Fibroblast of pulmonary artery (primary cell): ENCODE measurements at places on chromosomes 6 and 20.

DNA sequence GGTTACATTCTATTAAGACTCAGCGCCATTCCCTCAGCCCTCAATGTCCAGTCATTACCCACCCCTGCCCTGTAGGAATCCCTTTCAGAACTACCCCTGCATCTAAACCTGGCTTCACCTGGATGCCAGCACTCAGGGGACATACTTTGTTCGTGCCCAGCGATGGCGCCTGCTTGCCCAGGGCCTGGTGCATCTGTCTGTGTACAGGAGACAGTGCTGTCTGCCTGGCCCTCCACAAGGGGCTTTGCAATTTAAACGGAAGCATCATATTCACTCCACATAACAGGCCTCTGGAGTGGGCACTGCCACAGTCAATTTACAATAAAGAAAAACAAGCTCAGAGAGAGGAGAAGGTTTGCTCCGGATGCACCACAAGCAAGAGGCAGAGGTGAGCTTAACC lies 4.6 kb downstream of the RSPO4 start:
- DNase-seq, result no peak

DNA sequence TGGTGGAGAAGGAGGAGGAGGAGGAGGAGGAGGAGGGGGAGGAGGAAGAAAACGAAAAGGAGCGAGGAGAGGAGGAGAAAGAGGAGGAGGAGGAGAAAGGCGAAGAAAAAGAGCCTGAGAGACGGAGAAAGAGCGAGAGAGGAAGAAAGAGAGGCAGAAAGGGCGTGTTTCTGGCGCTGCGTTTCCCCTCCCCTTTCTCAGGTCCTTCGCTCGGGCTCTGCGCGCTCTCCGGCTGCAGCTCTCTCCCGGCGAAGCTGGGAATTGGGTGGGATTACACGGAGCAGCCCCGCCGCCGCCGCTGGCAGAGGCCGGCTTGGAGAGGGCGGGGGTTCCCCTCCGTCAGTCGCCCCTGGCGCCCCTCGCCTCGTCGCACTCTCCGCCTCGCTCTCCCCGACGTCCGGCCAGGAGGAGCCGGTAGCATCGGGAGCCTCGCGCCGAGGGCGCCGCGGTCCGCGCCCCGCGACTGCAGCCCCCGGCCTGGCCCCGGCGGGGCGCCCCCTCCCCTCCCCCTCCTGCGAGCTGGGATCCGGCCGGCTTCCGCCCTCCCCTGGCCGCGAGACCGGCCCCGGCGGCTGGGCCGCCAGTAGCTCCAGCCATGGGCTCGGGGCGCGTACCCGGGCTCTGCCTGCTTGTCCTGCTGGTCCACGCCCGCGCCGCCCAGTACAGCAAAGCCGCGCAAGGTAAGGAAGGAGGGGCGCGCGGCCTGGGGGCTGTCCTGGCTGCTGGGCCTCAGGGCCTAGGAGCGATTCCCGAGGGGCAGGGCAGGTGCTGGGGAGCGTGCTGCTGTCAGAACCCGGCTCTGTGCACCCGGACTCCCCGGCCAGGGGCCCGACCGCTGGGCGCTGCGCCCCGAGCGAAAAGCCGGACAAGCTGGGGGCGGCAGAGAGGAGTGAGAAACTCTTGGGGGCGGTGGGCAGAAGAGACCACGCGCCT lies at the start of gene SCUBE3:
TSS of gene SCUBE3 (plus strand) at position 133 of the 933 bp plus-strand sequence. CDS start at position 596, 463 bp downstream.
- peak; percentile 36 for DNase-seq

- no peak for DNase-seq
These were observed 16.7 kb downstream of the UBE2V1 start for GRCh38 chr20:50096237-50096636.

DNA sequence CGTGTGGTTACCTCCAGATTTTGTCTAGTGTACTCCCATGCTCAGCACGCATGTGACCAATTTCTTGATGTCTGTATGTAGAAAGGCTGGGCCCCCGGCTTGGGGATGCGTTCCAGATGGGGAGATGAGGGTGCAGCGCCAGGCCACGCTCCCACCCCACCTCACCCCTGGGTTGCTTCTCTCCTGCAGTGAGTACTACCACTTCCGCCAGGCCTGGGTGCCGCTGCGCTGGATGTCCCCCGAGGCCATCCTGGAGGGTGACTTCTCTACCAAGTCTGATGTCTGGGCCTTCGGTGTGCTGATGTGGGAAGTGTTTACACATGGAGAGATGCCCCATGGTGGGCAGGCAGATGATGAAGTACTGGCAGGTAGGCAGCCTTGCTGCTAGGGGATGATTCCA lies 11.5 kb upstream of the SRF start:
- no peak for DNase-seq

DNA sequence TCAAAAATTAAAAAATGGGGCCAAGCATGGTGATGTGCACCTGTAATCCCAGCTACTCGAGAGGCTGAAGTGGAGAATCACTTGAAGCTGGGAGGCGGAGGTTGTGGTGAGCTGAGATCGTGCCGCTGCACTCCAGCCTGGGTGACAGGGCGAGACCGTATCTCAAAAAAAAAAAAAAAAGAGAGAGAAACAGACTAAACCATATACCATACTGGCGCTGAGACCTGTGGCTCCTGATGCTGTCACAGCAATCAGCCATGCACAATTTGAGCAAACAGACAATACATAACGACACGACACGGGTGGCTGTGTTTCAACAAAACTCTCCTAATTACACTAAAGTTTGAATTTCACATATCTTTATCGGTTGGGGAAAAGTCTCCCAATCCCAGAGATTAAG lies 14.9 kb upstream of the CBFA2T2 start:
- no peak for DNase-seq

DNA sequence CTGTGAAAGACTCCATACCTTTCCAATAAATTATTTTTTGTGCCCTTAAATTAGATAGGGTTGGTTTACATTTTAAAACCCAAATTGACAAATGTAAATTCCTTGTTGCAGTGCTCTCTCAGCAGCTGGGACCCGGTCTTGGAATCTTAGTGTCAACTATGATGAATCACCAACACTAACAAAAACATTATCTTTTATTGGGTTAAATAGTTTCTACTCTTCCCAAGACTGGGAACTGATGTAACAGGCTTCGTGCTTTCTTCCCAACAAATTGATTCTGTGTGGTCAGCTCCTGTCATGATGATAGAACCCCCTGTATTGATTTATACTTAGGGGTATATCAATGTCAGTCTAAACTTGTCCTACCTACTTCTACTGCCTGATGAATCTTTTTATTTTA lies 23.2 kb upstream of the AHI1 start:
- peak; percentile 11 for DNase-seq

- no peak for DNase-seq
These were observed 5.1 kb upstream of the TMEM181 start for GRCh38 chr6:158554611-158555361.

DNA sequence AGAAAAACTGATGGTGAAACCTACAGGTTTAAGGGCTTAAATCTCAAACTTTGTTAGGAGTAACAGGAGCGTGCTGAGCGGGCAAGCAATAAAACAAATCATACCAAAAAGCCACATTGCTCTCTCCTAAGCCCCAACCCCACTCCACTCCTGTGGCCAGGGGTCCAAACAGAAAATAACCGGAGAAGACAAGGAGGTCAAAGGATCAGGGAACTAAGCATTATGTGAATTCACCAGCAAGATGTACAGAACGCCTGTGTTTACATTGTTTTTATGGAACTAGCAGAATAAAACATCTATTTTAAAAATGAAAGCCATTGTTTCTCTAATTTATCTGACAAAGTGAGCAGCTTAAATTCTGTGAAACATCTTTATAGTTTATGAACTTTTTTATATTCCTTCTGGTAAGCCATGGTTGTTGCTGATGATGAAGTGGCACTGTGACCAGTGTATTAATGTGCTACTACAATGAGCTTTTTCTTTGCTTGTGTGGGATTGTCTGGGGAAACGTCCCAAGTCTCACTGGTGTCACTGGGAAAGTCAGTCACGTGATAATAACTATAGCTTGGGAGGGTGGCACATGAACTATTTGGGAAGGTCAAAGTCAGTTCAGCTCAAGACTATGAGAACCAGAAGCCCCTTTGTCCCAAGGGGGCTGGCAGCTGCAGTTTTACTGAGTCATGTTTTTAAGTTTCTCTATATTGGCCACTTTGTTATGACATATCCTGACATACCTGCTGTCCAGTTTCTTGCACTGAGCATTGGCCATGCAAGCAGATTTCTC lies 9.8 kb downstream of the FAM210B start:
- no peak for DNase-seq

DNA sequence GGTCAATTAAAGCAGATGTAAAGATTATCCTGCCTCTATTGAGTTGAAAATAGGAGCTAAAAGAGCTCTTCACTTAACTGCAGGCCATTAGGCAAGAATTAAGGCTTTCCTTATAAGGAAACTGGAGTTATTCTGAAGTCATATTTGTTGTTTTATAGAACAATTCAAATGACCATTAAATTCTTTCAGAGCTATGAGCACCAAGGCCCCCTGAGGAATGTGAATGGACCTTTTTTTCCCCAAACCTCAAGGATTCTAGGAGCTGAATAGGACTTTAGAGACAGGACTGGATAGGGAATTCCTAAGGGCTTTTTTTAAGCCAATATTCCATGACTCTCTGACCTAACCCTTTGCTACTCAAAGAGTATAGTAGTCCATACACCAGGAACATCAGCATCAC lies 565.7 kb upstream of the BTBD3 start:
- no peak for DNase-seq

- peak; percentile 11 for DNase-seq
These were observed 801 bp downstream of the FBXL4 start for GRCh38 chr6:98946879-98947410.

GRCh38 chr20:53517146-53517545 lies 76.5 kb downstream of the ZNF217 start:
- no peak for DNase-seq

GRCh38 chr6:10481101-10481500 lies 40.0 kb upstream of the GCNT2 start:
- DNase-seq, result no peak

- DNase-seq, result no peak
These were observed 71.5 kb upstream of the PLN start for GRCh38 chr6:118476551-118476950.

DNA sequence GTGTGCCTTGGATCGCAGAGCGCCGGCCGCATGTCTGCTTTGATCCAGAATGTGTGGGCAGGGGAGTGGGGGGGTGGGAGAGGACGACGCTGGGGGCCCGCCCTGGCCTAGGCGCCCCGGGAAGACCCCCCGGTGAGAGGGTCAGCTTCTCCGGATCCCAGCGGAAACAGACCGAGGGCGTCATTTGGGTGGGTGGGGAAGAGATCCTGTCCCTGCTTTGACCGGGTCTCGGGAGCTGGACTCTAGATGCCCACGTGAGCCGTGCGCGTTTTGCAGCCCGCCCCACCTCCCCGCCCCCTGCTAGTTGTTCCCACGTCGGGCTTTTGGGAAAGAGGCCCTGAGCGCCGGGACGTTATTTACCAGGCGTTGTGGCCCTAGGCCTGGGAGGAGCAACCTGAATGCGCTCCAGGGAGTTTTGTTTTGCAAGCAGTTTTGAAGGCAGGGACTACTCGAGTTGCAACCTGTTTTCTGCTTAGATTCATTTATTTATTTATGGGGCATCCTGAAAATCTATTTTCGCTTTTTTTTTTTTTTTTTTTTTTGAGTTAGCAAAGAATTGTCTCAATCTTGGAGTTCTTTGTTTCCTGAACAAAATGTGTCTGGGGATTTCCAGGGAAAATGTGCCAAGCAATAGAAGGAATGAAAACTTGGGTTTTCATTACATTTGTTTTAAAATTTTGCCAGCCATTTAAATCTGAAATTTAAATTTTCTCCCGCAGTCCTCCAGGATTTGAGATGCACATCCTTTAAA lies 1.6 kb downstream of the DSP start:
- peak; percentile 47 for DNase-seq

- no peak for DNase-seq
These were observed 229.8 kb downstream of the TAF4 start for GRCh38 chr20:61835791-61836350.

GRCh38 chr20:44532259-44532980 lies 10.6 kb upstream of the SERINC3 start:
- no peak for DNase-seq

GRCh38 chr6:142184307-142184706 lies 37.2 kb downstream of the VTA1 start:
- DNase-seq, result no peak

DNA sequence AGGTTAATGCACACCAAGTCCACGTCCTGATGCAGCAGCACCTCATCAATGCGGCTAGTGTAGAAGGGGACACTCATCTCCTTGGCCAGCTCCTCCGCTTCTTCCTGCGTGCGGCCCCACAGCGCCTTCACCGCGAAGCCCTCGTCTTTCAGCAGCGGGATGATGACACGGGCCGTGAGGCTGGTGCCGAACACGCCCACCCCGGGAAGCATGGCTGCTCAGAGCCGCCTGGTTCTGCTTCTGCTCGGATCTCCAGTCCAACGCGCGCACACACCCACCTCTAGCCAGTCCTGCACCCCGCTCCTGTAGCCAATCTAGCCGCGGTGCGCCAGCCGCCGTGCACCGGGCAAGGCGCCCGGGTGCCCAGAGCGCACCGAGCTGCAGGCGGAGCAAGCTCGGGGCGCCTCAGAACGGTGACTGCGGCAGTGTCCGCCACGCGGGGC lies 700 bp downstream of the GFOD1 start:
- peak; percentile 69 for DNase-seq

GRCh38 chr6:14339711-14340584 lies 222.4 kb downstream of the CD83 start:
- DNase-seq, result no peak

- no peak for DNase-seq
These were observed 47.9 kb downstream of the TRERF1 start for GRCh38 chr6:42403831-42404230.

DNA sequence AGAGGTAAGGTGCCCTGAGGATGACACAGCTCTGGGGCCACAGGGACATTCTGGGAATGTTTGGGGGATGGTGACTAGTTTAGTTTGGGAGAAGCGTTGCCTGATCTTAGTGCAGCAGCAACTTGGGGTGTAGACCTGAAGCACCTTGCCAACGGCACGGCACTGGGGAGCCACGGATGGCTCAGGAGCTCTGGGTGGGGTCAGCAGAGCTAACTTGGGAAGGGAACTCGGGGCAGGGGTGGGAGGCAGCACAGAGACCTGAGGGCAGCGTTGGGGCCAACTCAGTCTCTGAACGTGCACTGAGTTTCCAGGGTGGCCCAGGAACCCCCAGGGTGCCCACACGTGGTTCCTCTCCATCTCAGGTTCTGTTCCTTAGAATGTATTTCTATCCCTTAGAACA lies 14.9 kb downstream of the THBS2 start:
- DNase-seq, result no peak

DNA sequence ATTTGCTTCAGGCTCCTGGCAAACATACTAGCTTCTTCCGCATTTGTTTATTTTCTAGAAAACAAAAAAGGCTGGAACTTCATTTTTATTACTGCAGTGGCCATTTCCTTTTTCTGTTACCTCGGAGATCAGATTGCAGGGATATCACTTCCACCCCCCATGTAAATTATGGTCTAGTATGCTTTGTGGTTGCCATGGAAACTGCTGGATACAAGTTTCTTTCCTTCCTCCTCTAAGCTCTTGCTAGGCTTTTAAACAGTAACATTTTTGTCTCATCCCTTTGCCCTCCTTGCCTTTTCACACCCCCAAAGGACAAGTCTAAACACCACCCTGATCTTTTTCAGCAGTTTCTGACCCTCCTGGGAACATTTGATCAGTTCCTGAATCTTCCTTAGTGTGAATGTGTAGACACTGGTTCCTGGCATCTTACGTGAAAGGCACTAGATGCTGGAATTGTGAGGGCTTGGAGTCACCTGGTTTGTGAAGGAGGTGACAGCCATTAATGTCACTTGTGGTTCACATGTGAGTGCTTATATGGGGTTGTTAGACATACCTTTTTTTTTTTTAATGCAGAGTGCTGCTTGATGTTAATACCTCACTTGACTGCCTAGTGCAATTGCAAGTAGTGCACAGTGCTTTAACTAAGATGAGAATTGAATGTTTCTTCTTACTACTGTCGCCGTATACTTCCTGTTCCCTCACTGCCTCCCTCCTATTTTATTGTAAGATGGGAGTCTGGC lies 181.6 kb downstream of the JARID2 start:
- DNase-seq, result peak; percentile 22
